ENCODE measurements at places on chromosomes 3 and 15.

DNA sequence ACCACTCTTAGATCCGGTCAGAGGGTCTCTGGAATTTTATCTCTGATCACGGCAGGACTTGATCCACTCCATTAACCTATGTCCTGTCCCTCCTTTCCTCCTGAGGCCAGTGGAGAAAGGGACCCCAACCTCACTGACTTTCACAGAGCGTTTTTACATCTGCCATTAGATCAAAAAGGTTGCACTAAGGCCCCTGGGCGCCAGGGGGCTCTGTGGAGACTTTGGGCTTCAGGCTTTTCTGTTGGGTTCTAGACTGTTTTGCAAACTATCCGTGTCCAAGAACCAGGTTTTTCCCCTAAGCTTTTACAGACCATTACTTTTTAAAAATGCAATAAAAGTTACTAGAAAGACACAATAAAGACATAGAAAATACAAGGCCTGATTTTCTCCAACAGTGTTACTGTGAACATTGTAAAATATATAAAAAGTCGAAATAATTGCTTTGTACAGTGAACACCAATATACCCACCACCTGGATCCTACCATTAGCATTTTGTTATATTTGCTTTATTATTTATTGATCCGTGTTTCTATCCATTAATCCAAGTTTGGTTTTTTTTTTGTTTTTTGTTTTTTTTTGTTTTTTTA is 159.7 kb downstream of the POLR2M start:
- peak; percentile 35 for DNase-seq

DNA sequence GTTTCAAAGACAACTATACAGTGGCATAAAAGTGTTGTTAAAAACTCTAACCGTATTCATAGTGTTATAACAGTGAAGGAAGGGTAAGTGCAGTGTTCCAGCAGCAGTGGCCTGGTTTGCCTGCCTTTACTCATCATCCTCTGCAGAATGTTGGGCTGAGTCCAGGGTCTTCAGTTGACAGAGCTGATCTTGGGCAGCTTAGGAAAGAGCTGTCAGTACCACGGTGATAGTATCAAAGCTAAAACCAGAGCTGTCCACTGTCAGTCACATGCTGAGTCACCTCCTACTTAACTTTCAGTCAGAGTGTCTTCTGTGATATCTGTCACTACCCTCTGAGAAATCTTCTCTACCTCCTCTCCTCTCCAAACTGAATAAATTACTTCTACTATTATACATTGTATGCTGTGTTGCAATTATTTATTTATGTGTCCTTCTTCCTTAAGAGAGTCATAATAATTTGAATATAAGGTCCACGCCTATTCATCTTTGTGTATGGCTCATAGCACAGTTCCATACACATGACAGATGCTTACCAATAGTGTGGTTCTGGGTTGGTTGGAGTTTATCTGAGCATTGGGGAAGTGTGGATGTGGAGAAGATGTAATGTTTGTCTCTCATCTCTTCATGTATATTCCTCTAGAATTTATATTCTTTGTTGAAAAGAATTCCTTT is 242.1 kb downstream of the ZIC1 start:
- DNase-seq = no peak

GRCh38 chr3:64715211-64715982 is 27.6 kb upstream of the ADAMTS9 start:
- DNase-seq = no peak

DNA sequence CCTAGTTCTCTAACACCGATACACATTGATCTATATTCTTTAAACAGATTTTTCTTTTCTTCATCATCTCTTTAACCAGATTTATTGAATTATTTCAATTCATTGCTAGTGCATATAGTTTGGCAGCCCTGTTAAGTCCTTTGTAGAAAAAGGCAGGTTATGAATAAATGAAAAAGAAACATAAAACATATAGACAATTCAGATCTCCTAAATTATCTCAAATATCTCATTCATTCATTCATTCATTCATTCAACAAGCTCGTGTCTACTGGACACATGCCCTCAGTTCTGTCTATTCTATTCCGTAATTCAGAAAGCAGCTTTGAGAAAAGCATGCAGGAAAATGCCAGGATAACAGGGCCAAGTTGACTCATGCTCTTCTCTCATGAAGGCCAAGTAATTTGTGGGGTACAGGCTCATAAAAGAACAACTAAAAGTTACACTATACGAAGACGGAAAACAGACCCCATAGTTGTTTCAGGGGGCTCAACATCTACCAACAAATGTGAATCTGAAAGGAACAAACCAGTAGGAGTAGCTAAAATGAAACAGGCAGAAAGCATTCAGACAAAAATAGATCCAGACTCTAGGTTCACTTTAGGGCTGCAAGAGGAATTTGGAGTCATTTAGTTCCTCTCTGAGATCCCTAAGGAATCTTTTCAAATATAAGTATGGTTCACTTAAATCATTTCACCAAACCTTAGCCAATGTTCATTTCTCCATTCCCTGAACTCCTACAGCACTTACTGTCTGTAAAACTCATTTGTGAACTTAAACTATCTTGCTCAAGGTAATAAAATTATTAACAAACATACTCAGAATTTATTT is 7.5 kb downstream of the ZNF148 start:
- DNase-seq = no peak

DNA sequence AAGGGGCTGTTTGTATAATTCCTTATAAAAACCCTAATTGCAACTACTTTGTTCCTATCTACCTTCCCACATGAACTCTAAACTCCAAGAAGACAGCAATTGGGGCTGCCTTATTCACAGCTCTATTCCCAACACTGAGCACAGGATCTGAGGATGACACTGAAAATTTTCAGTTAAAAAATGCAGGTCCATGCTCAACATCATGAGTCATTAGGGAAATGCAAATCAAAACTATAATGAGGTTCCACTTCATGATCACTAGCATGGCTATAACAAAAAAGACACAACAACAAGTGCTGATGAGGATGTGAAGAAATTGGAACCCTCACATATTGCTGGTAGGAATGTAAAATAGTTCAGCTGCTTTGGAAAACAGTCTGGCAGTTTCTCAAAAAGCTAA is 12.9 kb downstream of the SUMF1 start:
- no peak for DNase-seq

GRCh38 chr3:111850537-111850936 is 8.5 kb upstream of the PHLDB2 start:
- DNase-seq = no peak

- DNase-seq = no peak
Observed at GRCh38 chr15:58518626-58519025, 86.8 kb downstream of the LIPC start.

DNA sequence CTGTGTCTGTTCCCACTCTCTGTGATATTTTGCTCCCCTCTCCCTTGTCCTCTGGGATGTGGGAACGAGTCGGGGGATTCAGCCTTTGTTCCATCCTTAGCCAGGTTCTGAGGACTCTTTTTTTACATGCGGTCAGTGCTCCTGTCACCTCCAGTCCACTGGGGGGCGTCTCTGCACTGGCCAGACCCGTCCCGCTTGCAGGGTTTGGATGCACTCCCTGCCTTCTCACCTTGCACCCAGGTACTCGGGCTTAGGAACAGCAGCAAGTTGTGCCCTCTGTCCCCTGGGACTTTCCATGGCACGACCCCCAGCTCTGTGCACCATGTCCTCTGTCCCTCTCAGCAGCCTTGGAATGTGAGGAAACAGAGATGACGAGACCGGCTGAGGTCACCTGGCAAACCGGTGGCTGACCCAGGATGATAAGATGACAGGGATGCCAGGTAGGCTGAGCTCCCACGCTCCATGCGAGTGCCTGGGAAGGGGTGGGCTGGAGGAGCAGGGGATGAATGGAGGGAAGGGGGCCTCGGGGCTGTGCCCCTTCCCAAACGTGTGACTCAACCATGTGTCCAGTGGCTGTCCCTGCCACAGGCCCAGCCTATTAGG is 27.3 kb upstream of the FGD5 start:
- peak; percentile 35 for DNase-seq

GRCh38 chr3:126539558-126540250 is 15.7 kb downstream of the CHST13 start:
- no peak for DNase-seq

GRCh38 chr15:81363718-81364500 is 10.1 kb downstream of the TMC3 start:
- DNase-seq = no peak

DNA sequence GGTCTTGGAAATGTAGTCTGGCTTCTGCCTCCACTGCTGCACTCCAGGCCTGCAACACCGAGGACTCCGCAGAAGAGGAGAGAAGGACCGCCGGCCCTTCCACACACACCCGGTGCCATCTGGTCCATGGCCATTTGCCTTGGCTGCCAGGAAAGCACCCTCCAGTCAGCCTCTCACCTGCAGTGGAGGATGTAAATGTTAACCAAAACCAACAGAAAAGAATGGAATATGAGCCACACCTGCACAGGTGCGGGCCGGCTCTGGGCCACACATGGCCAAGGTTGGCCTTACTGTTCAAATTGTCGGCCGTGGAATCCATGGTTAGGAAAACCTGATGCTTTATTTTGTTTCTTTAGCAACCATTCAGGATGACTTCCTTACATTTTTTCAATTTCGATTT is 178.3 kb upstream of the C2CD4B start:
- DNase-seq = no peak
